ENCODE measurements at places on chromosomes 12 and 14.

GRCh38 chr12:40988824-40989223, 199.3 kb upstream of the PDZRN4 start:
- DNase-seq: no peak

- no peak for DNase-seq
Measured at GRCh38 chr12:47946413-47947323, 16.7 kb upstream of the TMEM106C start.

GRCh38 chr12:115756271-115756670, 521.2 kb downstream of the MED13L start:
- no peak for DNase-seq

GRCh38 chr12:114274131-114274530, 131.8 kb downstream of the TBX5 start:
- no peak for DNase-seq

- DNase-seq: no peak
Measured at GRCh38 chr12:59719701-59720100, 123.9 kb downstream of the SLC16A7 start.

GRCh38 chr12:14773685-14774073, 29.6 kb downstream of the WBP11 start:
- DNase-seq: no peak

DNA sequence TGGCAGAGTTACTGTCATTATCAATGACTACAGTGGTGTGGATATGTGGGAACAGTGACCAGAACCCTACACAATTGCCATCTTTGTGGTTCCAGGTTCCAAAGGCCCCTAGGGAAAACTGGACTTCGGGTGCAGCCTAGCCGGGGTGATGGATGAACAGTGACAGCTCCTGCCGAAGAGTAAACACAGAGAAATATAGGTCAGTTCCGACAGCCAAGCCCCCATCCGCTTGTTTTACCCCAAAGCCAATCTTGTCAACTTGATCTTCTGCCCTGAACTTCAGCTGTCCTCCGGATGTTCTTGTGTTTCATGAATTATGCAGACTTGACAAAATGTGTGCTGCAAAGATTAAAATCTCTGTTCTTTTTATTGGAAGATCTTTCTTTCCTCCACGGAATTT, 200.4 kb upstream of the SRRM4 start:
- DNase-seq: no peak

DNA sequence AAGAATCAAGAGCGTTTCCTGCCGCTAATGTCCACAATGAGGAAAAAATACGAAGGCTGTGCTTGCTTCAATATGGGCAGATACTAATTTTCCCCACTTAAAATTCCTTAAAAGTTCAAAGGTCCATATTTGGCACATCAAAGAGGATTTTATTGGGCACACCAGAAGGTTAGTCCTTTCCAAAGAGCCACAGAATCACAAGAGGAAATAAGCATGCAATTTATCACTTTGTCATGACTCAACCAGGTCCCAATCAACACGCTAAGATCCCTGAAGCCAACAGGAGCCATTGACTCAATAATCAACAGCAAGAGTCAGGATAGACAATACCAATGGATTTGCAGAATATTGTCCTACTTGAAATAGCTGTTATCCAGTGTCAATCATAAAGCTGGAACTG, 80.6 kb downstream of the MAP1LC3B2 start:
- no peak for DNase-seq

DNA sequence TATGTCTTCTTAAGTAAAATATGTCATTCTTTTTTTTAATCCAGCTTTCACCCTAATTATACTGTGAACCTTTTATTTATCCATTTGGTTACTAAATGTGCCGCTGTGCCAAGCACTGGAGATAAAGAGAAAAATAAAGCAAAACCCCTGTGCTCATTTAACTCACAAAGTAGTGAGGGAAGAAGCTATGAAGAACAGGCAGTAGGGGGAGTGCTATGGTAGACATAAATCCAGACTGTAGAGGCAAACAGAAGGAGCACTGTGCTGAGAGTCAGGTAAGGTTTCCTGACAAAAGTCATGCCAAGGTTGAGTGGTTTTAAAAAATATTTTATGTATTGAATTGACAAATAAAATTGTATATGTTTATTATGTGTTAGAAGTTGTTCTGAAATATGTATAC, 188.5 kb upstream of the SYT10 start:
- DNase-seq: peak; percentile 26
